ENCODE measurements at places on chromosomes 5 and 9. TPM values are rescaled to one million over a fixed set of nuclear protein-coding genes. Genes with fewer than 3 reads are reported as not detected.
A peak's percentile ranks its signal among the peaks of the same experiment; 100 is the strongest.

GRCh38 chr5:146240951-146241350 lies 37.5 kb downstream of the RBM27 start:
- H3K4me3 ChIP-seq, result no peak overlapping the region
- H3K36me3 ChIP-seq, result no peaks in the 10 kb centered on the region
- H3K27me3 ChIP-seq, result no peaks in the 10 kb centered on the region
- H3K4me1 ChIP-seq, result no peaks in the 10 kb centered on the region

- DNase-seq, result peak; percentile 89
- H3K27ac ChIP-seq, result peak overlapping the region; percentile 36
- H3K4me3 ChIP-seq, result peak overlapping the region; percentile 36
- H3K36me3 ChIP-seq, result no peaks in the 10 kb centered on the region
Observed at GRCh38 chr5:175696139-175696854, 38.4 kb downstream of the HRH2 start.

DNA sequence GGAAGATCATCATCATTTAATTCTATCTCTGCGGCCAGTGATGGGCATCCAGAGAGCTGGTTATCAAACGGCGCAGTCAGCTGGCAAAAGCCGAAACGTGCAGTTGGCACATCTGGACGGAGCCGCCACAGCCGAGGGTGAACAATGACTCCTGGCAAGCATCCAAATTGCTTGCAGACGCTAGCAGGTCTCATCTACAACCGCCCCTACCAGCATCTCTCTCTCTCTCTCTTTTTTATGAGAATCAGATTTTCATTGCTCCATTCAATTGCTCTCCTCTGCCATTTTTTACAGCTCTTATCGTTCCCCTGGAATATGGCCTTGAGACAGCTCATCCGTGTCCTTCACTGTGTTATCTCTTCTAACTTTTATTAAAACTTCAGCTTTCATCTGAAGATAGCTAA lies 165.2 kb downstream of the MAPKAP1 start:
- H3K36me3 ChIP-seq, result no peaks in the 10 kb centered on the region
- H3K27ac ChIP-seq, result no peak overlapping the region
- peaks cover 16% of the 10 kb centered on the region for H3K4me1 ChIP-seq

DNA sequence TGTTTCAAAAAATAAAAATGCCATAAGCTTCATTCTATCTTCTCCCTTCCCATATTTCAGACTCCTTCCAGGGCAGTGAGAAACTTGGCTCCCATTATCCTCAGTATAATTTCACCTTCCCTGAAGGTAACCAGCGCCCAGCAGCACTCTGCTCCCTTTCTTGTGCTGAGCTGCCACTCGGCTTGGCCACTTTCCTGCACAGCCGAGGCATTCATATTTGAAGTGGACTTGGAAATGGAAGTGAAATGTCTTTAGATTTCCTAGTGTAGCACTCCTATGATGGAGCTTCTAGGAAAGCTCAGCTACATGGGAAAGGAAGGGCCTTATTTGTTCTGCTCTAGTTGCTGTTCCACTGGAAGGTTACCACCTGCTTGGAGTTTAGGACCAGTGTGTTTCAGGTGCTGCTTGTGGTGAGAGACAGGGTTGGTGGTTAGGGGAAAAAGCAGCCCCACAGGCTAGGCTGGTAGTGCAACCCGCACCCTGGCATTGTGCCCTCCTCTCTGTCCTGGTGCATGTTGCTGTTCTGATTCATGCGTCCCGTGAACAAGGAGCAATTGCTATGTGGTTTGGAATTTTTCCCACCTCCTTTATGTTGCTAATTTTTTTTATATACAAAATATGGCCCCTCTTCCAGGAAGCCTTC lies 53.8 kb downstream of the RAD23B start:
- no peak overlapping the region for H3K4me3 ChIP-seq
- H3K27ac ChIP-seq, result no peak overlapping the region
- H3K27me3 ChIP-seq, result no peaks in the 10 kb centered on the region
- H3K36me3 ChIP-seq, result no peaks in the 10 kb centered on the region
- DNase-seq, result no peak

GRCh38 chr5:22596404-22596970 lies 256.7 kb downstream of the CDH12 start:
- H3K27ac ChIP-seq, result no peak overlapping the region
- no peaks in the 10 kb centered on the region for H3K36me3 ChIP-seq
- no peak overlapping the region for H3K4me3 ChIP-seq
- no peaks in the 10 kb centered on the region for H3K4me1 ChIP-seq

DNA sequence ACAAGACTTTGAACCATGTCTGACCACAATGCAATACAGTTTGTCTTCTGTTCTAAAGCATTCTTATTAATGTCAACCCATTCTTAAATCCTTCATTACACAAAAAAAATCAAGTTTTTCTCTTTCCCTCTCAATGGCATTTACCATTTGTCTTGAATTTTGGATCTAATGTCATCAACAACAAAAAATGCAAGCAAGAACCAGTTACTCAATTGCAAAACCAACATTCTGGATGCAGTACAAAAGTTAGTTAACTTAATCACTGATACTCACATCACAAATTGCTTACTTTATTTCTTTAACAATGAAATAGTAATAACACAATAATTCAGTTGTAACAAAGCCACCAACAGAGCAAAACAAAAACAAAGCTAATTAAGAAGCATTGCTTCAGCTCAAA lies 6.0 kb downstream of the C9orf40 start:
- no peak overlapping the region for H3K27ac ChIP-seq
- DNase-seq, result no peak
- no peaks in the 10 kb centered on the region for H3K4me1 ChIP-seq
- H3K36me3 ChIP-seq, result no peaks in the 10 kb centered on the region

GRCh38 chr9:3268223-3268622 lies 257.6 kb downstream of the RFX3 start:
- H3K27me3 ChIP-seq, result no peaks in the 10 kb centered on the region
- no peak overlapping the region for H3K27ac ChIP-seq
- no peaks in the 10 kb centered on the region for H3K4me1 ChIP-seq
- DNase-seq, result no peak
- no peak overlapping the region for H3K4me3 ChIP-seq

The CCDC69 gene
- total RNA-seq, result 65.3 TPM

The TMEM252 gene
- not detected for total RNA-seq

GRCh38 chr5:56128113-56128512 lies 105.0 kb downstream of the ANKRD55 start:
- H3K27ac ChIP-seq, result no peak overlapping the region
- H3K4me1 ChIP-seq, result peaks cover 11% of the 10 kb centered on the region
- no peak for DNase-seq
- no peaks in the 10 kb centered on the region for H3K27me3 ChIP-seq

DNA sequence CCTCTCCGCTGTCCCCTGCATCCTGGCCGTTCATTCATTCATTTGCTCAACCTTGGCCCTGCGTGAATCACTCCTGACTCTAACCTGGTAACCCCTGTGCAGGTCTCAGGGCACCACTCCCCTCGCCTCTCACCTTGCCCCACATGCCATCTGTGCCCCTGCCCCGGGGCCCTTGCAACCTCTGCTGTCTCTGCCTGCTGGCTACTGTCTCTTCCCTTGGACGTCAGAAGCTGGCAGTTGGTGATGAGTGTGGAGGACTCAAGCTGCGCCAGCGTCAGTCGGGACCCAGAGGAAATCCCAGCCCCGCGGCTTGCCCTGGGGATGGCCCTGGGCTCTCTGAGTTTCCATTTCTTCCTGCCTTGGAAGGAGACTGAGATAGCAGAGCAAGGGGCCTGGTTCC lies 154.9 kb downstream of the OLFM1 start:
- no peak overlapping the region for H3K27ac ChIP-seq
- no peak for DNase-seq
- no peaks in the 10 kb centered on the region for H3K4me1 ChIP-seq

The CCNI2 gene
- total RNA-seq, result 2.7 TPM

The GPR150 gene
- total RNA-seq, result 0.99 TPM

The GRM6 gene
- total RNA-seq, result 1.1 TPM

DNA sequence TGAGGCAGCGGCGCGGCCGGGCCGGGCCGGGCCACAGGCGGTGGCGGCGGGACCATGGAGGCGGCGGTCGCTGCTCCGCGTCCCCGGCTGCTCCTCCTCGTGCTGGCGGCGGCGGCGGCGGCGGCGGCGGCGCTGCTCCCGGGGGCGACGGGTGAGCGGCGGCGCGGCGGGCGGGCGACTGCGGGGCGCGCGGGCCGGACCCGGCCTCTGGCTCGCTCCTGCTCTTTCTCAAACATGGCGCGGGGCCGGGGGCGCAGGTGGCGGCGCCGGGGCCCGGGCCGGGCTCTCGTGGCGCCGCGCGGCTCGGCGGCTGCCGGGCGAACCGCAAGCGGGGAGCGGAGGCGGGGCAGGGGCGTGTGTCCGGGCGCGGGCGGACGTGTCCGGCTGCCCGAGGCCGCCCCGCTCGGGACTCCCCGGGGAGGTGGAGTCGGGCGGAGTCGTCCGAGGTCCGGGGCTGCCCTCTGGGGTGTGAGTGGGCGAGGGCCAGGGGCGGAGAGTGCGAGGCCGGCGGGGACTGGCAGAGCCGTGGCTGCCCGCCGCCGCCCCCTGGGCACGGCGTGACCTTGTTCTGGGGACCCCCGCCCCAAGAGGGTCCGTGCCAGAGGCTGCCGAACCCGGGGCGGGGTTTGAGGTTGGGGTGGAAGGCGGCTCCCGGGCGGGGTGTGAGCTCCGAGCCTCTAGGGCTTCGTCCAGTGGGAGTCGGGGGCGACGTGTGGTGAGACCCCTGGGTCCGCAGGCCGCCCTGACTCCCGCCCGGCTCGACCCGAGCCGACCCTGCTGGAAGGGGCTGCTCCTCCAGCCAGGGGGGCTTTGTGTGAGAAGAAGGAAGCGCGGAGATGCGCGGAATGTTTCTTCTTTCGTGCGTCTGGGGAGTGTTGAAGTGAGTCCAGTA lies 485 bp downstream of the TGFBR1 start:
- H3K27me3 ChIP-seq, result no peaks in the 10 kb centered on the region
- peaks cover 15% of the 10 kb centered on the region for H3K4me1 ChIP-seq
- DNase-seq, result peak; percentile 72
- peak overlapping the region; percentile 70 for H3K27ac ChIP-seq
- peak overlapping the region; percentile 79 for H3K4me3 ChIP-seq

The KLHL3 gene
- 26.2 TPM for total RNA-seq

The PELO gene
- 9.4 TPM for total RNA-seq

- H3K27me3 ChIP-seq, result no peaks in the 10 kb centered on the region
- H3K4me1 ChIP-seq, result no peaks in the 10 kb centered on the region
- H3K4me3 ChIP-seq, result no peak overlapping the region
- no peaks in the 10 kb centered on the region for H3K36me3 ChIP-seq
Observed at GRCh38 chr5:6604946-6605345, 27.9 kb downstream of the NSUN2 start.

DNA sequence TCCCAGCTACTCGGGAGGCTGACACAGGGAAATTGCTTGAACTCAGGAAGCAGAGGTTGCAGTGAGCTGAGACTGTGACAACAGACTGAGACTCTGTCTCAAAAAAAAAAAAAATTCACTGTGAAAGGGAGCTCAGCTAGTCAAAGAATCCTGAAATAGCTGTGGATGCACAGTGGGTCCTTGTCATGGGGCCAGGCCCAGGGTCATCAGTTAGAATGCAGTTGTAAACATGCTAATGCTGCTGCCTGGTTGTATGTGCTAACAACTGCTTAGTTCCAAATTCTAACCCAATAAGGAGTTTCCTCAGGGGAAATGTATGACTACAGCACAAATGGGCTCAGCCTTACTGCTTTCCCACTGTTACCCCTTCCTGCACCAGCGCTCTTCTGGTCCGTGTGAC lies 84.0 kb downstream of the PALM2AKAP2 start:
- no peaks in the 10 kb centered on the region for H3K36me3 ChIP-seq
- no peak overlapping the region for H3K27ac ChIP-seq
- no peak for DNase-seq

The ARID3C gene
- 0.37 TPM for total RNA-seq

The GPR151 gene
- not detected for total RNA-seq

GRCh38 chr9:31492229-31492628 lies 892.2 kb upstream of the ACO1 start:
- H3K36me3 ChIP-seq, result no peaks in the 10 kb centered on the region
- no peak for DNase-seq
- H3K4me3 ChIP-seq, result no peak overlapping the region
- H3K27ac ChIP-seq, result no peak overlapping the region
- no peaks in the 10 kb centered on the region for H3K27me3 ChIP-seq

The SLC25A2 gene
- 4.0 TPM for total RNA-seq

The SH3GL2 gene
- total RNA-seq, result 15.2 TPM

DNA sequence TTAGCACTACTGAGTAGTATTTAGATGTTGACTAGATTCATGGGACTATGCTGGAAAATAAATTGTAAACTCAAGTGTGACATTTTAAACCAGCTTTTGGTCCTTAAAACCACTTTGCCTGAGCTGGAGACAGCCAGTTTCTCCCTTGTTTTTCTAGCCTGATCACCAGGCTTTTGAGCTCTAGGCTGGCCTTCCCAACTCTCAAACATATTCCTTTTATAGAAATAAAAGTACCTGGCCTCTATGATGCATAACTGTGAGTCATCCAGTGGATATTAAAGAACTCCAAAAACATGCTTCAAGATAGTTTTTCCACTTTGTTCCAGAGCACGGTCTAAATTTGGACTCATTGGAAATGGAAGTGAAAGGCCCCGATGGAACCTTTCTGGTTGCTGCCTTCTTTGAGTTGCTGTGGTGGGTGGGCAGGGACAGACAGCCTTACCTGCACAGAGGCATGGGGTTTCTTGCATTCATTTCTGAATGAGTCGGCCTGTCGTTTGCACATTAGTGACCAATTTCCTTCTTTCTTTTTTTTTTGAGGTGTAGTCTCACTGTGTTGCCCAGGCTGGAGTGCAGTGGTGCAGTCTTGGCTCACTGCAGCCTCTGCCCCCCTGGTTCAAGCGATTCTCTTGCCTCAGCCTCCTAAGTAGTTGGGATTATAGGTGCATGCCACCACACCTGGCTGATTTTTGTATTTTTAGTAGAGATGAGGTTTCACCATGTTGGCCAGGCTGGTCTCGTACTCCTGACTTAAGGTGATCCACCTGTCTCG lies 43.1 kb downstream of the TRIO start:
- DNase-seq, result no peak
- no peaks in the 10 kb centered on the region for H3K36me3 ChIP-seq
- H3K27me3 ChIP-seq, result no peaks in the 10 kb centered on the region

DNA sequence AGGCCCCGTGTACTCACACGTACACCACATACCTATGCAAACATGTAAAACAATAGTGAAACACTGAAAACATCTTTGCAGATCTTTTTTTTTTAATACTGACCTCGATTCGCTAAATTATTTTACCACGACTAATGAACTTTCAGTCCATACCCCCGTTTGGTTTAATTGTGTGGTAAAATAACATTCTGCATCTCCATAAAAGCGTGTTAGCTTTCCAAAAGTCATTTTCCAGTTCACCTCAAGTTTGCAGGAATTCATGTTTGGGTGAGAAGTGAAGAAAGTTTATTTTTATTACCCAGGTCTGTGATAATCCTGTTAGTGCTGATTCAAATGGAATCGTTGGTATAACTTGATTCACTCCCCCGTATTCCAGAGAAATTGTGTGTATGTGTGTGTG lies 652 bp downstream of the ARSK start:
- H3K27ac ChIP-seq, result peak overlapping the region; percentile 85
- no peaks in the 10 kb centered on the region for H3K27me3 ChIP-seq
- H3K4me1 ChIP-seq, result peaks cover 8% of the 10 kb centered on the region
- no peaks in the 10 kb centered on the region for H3K36me3 ChIP-seq
- no peak for DNase-seq

The LCN2 gene
- total RNA-seq, result not detected

GRCh38 chr9:11016081-11016480 lies 403.3 kb upstream of the PTPRD start:
- no peaks in the 10 kb centered on the region for H3K27me3 ChIP-seq
- H3K4me3 ChIP-seq, result no peak overlapping the region
- DNase-seq, result no peak
- H3K4me1 ChIP-seq, result no peaks in the 10 kb centered on the region
- no peaks in the 10 kb centered on the region for H3K36me3 ChIP-seq
- no peak overlapping the region for H3K27ac ChIP-seq
